Mesendoderm (in vitro differentiated cells): ENCODE measurements at places on chromosomes 11 and 22.

DNA sequence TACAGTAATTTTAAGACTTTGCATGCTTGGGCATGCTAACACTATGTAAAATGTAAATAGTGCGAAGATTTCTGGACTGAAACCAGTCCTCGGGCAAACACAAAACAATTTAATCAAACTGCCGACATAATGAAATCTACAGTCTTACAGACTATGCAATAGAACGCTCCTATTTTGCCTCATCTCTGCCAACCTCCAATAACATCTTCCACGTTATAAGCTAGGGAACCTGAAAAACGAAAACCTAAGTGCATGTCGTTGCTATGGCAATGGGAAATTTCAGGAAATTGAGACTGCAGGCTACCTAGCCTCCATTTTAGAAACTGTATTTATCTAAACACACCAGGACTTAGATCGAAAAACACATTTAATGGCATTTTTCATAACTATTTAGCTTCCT lies 1.1 kb downstream of the CSTF3 start:
- DNase-seq, result peak; percentile 70

- DNase-seq, result no peak
These were observed 5.2 kb upstream of the OR56A5 start for GRCh38 chr11:5973530-5973929.

GRCh38 chr22:45904236-45904635 lies 72.7 kb downstream of the WNT7B start:
- DNase-seq, result no peak

GRCh38 chr22:44309137-44309536 lies 3.6 kb downstream of the SHISAL1 start:
- DNase-seq, result no peak

DNA sequence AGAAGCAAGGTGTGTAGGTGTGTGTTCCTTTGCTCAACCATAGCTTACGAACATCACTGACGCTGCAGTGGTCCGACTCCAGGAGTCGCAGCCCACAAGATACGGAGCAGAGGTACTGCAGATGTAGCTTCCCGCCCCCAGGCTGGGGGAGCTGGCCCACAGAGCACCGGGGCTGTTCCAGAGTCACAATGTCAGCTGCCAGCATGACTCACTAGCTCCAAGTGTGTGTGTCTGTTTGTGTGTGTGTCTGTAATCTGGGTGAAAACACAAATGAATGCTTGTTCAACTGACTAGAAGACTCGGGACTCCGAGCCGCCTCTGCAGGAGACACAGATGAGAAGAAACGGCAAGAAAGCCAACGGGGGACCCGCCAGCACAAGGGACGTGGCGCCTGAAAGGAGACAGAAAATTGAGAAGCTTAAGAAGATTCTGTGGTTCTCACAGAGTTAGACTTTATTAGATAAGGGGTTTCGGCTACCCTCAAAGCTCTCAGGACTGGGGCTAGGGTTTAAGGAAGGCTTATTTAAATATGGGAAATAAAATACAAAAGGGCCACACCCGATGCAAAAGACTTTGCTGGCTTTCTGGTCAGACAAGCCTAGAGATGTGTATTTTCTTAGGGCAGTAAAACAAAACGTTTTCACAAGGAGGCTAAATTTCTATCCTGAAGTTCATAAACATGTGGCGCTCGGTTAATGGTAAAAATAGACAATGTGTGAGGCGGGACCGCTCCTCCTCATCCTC lies 10.7 kb downstream of the VSIG10L2 start:
- DNase-seq, result no peak
